ENCODE measurements at places on chromosomes 7 and 10. TPM values are rescaled to one million over a fixed set of nuclear protein-coding genes. Genes with fewer than 3 reads are reported as not detected.

The PRPS1L1 gene
- 0.14 TPM for total RNA-seq

The NPSR1 gene
- total RNA-seq: not detected

The ZNF425 gene
- total RNA-seq: 3.5 TPM

The STEAP4 gene
- total RNA-seq: not detected

The ENO4 gene
- total RNA-seq: not detected

The MEPCE gene
- total RNA-seq: 56.5 TPM

The CRHR2 gene
- not detected for total RNA-seq

The RTKN2 gene
- 0.33 TPM for total RNA-seq

The ACTR3C gene
- total RNA-seq: 9.5 TPM
